C1 segment of cervical spinal cord (tissue), 14 donors: ENCODE measurements at places on chromosomes 1 and 21.
A peak's percentile ranks its signal among the peaks of the same experiment; 100 is the strongest.

GRCh38 chr1:246534114-246534513, 27.0 kb upstream of the SMYD3 start:
- DNase-seq = no peak

DNA sequence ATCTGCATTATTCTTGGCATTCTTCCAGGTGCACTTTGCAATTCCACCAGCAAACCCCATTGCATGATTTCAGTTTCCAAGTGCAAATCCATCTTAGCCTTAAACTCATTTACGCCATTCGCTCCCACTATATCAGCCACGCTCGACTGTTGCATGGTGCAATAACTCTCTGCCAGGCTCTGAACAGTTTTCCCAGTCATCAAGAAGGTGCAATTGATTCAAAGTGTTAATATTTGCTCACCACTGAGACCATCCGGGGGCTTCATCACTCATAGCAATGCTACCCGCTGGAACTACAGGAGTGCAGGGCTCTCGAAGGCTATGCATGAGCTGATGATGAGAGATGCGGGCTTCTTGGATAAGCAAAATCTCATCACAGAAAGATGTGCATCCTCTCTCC, 488.2 kb downstream of the OMA1 start:
- no peak for DNase-seq

- DNase-seq = no peak
Observed at GRCh38 chr1:15362737-15363128, 47.0 kb upstream of the EFHD2 start.

DNA sequence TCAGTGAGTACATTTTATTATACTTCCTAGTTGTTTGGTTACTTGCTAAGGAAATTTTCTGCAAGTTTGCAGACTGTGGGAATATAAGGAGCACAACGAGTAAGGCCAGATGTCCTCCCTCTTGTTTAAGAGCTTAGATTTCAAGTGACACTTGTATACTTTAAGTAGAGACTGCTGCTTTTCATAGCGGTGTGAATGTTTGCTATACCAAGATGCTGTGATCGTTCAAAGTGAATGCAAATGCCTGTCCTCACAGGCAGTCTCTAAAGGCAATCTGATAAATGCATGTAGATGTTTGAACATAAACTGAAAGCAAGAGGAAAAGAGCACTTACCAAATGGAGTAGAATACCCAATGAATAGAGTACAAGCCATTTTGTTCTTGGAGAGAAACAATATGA, 226.4 kb downstream of the NRIP1 start:
- no peak for DNase-seq

DNA sequence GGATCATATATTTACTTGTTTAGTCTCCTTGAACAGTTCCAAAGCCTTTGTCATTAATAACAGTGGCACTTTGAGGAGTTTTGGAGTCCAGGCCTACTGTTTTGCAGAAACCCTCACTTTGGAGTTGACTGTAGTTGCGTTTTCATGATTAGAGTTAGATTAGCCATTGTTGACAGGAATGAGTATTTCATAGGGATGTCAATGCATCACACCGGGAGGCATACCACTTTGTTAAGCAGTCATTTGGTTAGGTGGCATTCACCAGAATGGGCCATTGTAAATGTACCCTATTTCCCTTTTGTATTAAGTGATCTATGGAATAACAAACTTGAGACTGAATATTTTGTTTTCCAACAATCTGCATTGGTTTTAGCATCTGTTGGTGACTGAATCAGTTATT, 11.8 kb downstream of the MRPS6 start:
- no peak for DNase-seq

- no peak for DNase-seq
Observed at GRCh38 chr1:247111700-247112478, 7.7 kb upstream of the ZNF669 start.

DNA sequence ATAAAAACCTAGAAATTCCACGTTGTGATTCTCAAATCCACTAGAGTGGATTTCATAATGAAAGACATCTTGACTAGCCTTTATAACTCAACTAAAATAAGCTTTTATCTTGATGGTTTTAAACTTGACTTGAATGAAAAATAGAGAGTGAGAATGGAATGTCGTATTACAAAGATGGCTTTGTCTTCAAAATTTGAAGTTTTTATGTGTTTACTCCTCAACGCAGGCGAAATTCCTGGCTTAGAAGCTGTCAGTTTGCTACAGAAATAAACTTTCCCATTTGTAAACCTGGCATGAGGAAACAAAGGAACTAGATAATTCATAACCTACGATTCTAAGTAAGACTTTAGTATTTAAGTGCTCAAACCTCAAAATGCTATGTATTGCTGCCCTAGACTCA, 90.0 kb upstream of the KRTAP19-8 start:
- no peak for DNase-seq

- no peak for DNase-seq
Observed at GRCh38 chr1:206430031-206430983, 40.0 kb upstream of the IKBKE start.

DNA sequence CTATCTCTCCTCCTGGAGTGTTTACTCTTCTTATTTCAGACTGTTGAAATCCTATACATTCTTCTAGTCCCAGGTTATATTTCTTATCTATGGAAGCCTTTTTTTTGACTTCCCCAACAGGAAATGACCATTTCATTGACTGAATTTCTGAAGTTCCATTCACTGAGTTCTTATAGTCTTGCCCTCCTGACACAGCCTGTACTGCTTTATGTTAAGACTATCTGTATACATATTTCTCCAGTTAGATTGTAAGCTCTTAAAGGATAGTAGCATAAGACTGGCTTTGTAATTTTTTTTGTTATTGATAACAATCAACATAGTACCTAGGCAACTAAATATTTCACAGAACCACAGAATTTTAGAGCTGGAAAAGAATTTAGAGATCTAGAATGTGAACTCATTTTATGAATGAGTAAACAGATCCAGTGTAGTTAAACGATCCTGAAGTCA, 14.9 kb upstream of the MACF1 start:
- no peak for DNase-seq

- no peak for DNase-seq
Observed at GRCh38 chr1:199123615-199124014, 484.8 kb downstream of the PTPRC start.

DNA sequence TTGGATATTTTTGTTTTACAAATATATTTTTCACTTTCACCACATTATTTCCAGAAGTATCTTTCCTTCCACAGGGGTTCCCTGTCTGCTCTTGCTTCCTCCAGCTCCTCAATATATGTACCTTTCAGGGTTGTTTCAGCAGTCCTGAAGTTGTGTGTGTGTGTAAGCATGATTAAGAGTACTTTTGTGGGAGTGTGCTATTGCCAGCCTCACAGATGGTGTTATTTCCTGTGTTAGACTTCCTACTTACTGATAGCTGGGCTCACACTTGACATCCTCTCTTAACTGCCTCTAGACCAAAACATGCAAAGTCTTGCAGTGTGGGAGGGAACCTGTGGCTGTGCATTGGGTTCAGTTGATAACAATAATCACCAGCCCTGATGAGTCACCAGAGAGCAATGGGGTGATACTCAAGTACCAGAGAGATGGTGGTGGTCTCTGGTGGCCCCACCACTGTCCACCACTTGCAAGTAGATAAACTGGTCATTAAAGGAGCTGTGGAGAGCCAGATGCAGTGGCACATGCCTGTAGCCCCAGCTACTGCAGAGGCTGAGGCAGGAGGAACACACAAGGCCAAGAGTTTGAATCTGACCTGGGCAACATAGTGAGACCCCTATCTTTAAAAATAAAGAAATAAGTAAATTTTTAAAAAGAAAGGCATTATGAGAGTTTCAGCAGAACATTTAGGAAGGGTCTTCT, 126.7 kb downstream of the NR5A2 start:
- no peak for DNase-seq

- no peak for DNase-seq
Observed at GRCh38 chr1:116182019-116182714, 71.0 kb downstream of the MAB21L3 start.

DNA sequence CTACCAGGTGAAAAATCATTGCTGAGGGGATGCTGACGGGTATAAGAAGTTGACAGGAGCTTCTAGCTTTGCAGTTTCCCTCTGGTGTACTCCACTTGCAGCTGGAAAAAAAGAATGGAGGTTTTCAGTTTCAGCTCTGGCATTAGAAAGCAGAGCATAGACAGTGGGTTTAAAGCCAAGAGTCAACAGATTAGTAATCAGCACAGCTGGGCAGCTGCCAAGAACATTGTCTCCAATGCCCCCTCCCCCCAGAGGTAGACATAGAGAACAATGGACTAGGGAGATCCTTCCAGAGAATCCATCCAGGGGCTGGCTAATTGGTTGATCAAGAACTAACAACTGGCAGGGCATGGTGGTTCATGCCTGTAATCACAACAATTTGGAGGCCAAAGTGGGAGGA, 10.1 kb upstream of the ZBTB8B start:
- no peak for DNase-seq

- no peak for DNase-seq
Observed at GRCh38 chr1:74963120-74963519, 171.1 kb upstream of the LHX8 start.

- DNase-seq = no peak
Observed at GRCh38 chr1:84382127-84382526, 16.2 kb upstream of the DNASE2B start.

- DNase-seq = no peak
Observed at GRCh38 chr1:62356257-62356835, 37.1 kb upstream of the KANK4 start.

DNA sequence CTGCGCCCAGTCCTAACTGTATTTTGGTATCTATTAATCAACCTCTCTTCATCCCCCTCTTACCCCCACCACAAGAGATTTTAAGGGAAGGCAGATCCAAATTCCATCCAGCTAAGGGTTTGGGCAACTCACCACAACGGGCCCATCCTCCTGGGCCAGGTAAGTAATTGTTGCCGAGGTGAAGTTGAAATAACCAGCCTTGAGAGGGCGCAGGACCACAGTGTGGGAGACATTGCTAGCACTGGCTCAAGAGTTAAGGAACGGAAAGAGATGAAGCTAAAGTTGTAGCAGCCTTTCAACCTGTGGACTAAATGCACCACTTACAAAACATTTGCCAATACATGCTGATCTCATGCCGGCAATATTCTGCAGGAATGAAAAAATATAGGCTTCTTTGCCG, 5.9 kb downstream of the SSR2 start:
- DNase-seq = no peak

GRCh38 chr1:6118415-6118814, 61.7 kb downstream of the CHD5 start:
- DNase-seq = no peak

- DNase-seq = no peak
Observed at GRCh38 chr1:55329808-55330432, 114.8 kb upstream of the USP24 start.

- peak; percentile 9 for DNase-seq
Observed at GRCh38 chr1:167439301-167439988, 78.9 kb downstream of the CD247 start.

DNA sequence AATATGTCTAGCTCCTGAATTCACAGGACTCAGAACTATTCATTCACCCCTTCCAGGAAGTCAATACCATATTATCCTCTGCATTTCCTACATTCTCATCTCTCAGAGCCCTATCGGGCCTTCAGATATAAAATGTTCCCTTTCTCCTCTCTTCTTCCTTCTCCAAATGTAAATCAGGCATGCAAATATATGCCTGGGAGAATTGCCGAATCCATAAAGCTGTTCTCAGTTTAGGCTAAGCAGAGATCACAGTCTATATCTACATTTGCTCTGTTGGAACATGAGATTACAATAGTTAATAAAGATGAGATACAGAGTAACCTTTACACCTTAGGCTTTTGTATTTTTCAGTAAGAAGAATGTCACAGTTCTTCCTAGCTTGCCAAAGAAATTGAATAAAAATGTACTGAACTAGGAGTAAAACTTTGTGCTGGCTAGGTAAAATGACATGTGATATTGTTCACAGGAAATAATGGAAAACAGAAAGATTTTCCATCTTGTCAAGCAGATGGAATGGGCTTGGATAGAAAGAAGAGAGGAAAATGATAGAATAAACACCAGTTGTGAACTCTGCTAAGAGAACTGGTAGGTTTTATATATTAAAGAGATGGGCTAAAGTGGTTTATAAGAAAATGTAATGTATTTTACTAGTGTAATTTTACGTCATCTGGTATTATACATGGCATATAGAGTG, 161.5 kb downstream of the NRIP1 start:
- no peak for DNase-seq

DNA sequence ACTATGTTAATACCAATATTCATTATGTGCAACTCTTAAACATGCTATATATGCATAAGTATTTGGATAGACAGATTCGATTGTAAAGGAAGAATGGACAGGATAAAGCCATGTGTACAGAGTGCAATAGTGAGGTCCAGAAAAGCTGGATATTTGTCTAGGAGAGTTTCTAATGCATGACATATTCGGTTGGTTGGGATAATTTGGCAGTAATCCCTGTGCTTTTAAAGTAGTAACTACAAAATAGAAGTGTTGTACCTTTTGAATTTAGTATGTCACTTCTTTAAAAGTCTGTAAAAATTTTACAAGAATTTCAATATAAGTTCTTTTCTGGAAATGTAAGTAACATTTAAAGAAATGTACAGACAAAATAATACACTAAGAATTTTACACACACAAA, 774.5 kb downstream of the USP25 start:
- no peak for DNase-seq

DNA sequence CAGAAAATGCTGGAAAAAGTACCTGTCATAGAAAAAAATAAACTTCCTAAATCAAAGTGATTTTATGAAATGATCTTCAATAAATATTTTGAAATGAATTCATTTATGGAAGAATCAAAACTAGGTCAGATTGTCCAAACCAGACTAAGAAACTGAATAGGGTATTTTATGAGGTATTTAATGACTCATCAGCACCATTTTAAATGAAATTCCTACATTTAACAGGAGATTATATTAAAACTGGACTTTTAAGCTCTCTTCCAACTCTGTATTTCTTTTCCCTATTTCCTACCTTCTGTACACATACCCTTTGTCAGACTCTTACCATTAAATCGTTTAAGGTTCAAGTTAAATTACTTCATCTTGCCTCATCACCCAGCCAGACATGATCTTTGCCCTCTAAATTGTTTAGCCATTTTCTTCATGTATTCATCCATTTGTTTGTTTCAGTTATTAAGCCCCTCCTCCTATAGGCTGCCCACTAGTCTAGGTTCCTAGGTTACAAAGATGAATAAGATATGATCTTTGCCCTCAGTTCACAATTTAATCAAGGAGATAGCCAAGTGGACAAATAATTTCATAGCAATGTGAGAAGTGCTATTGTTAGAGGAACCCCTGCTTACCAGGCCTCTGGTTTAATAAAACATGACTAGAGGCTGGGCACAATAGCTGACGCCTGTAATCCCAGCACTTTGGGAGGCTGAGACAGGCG, 25.0 kb downstream of the TATDN3 start:
- DNase-seq = no peak
